H7 (cell line): ENCODE measurements at places on chromosomes 16 and 17.
A peak's percentile ranks its signal among the peaks of the same experiment; 100 is the strongest.

DNA sequence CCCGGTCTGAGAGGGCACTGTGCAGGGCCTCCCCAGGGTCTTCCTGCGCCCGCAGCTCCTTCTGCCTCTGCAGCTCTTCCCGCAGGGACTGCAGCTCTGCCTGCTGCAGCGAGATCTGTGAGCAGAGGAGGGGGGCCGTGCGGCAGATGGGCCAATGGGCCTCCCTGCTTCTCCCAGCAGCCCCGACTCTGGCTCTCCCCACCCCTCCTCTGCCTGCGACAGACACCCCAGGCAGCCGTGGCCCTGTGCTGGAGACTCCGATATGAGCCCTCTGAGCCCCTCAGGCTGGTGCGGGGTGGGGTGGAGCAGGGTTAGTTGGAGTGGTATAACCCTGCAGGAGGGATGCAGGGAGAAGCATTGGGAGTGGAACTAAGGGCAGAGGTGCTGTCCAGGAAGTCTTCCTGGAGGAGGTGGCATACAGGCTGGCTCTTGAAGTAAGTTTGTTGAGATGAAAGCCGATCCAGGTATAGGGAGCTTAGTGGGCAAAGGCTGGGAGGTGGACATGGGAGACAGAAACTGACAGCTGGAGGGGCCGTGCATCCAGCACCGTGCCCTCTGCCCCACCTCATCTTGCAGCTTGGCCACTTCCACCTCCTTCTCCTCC is 5.0 kb downstream of the THOC6 start:
- peak; percentile 36 for DNase-seq

GRCh38 chr17:77177002-77177741 is 36.4 kb downstream of the SEC14L1 start:
- DNase-seq = no peak

- no peak for DNase-seq
Observed at GRCh38 chr17:73545109-73546032, 98.9 kb downstream of the SDK2 start.

GRCh38 chr16:59540621-59541020 is 806.5 kb upstream of the GOT2 start:
- no peak for DNase-seq

GRCh38 chr16:71709229-71709781 is 15.2 kb downstream of the PHLPP2 start:
- no peak for DNase-seq

DNA sequence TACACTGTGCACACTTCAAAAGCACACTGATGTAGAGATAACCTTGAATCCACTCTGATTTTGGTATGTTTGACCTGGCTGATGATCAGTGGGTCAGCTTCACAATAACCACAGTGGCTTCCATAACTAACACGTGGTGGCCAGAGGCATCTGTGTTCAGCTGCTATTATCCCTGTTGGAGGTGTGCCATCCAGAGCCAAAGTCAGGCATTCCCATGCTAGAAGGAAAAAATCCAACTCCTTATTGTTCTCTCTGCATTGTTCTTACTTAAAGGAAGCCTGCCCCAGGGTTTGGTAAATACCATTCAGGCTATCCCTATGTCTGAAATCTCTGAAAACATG is 127.3 kb upstream of the MON1B start:
- no peak for DNase-seq

GRCh38 chr16:65583498-65583897 is 461.6 kb upstream of the CDH11 start:
- DNase-seq = no peak

DNA sequence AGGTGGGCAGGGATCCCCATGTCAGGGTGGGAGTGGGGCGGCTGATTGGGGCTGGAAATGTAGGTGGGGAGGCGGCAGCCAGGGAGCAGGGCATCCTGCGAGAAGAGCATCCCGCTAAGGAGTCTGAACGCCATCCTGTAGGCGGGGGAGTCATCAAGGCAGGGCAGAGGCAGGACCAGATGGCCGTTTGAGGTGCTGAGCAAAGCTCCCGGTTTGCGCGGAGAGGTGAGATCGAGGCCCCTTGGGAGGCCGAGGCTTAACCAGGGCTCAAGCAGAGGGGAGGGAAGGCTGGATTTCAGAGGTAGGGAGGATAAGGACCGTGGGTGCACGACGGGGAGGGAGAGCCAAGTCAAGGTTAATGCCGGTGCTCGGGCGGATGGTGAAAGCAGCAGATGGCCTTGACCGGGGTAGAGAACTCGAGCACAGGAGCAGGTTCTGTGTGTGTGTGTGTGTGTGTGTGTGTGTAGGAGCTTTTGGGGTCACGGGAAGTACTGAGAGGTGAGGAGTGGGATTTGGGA is 472 bp upstream of the NME2 start:
- DNase-seq = peak; percentile 74

GRCh38 chr17:50816771-50817751 is 18.3 kb upstream of the WFIKKN2 start:
- DNase-seq = peak; percentile 82

DNA sequence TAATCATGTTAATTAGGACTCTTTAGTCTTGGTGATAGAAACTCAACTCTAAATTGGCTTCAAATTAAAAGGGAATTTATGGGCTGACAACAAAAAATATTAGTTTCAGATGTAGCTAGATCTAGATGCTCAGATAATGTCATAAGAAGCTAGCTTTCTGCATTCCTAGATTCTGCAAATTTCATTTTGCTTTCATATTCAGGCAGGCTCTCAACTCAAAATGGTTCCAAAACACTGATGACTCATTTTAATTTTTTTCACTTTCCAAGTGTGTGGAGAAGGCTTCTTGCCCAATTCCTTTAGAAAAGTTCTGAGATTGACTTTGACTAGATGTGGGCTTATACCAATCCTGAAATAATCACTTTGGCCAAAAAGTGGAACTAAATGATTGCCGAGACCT is 236.7 kb upstream of the GOT2 start:
- DNase-seq = no peak

DNA sequence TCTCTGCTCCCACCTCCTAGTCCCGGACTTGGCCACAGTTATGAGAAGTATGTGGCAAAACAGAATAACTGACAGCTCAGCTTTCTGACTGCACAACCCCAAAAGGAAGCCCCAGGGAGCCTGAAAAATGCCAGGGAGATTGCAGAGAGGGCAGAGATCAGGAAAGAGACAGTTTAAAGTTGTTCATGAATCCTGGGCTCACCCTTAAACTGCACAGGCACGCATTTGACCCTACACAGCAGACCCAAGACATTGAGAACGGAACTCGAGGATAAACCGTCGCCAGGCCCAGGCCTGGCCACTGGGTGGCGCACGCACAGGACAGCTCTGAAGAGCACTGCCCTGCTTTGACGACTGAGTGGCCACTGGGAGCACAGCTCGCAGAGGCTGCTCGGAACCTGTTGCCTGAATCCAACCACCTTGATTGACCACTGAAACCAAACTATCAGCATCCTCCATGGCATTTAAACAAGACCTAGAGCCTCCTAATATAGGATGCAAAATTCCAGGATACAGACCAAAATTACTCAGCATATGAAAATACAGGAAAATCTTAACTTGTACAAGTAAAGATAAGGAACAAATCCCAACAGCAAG is 114.0 kb downstream of the C16orf95 start:
- peak; percentile 91 for DNase-seq

DNA sequence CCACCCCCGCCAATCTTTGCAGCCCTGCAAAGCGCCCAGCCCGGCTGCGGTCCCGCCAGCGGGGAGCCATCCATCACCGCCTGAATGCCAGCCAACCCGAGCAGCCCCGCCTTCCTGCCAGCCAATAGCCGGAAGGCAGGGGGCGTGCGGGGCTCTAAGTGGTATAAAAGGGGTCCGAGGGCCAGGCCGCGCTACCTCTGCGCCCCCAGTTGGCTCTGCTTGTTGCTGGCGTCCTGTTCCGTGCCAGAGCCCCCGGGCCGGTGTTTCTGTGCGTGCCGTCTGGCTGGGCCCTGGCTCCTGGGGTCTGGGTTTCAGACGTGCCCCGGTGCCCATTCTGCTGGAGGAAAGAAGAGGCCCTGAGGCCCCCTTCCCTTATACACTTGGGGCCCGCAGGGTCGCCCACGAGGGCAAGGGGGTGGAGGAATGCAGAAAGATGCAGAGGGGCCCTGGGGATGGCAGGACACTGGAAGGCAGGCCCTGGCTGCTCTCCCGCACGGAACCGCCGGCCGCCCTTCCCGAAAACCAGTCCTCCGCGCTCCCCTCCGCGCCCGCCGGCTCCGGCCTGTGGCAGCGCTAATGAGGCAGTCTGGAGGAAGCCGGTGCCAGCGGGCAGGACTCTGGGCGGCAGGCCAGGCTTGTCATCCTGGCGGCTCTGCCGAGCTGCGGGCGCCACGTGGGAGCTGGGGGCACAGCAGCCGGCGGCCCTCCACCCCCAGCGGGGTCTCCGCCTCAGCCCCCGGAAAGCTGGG is 14.0 kb downstream of the COPZ2 start:
- DNase-seq = peak; percentile 97

GRCh38 chr17:31534223-31534888 is 142.9 kb downstream of the RAB11FIP4 start:
- no peak for DNase-seq

DNA sequence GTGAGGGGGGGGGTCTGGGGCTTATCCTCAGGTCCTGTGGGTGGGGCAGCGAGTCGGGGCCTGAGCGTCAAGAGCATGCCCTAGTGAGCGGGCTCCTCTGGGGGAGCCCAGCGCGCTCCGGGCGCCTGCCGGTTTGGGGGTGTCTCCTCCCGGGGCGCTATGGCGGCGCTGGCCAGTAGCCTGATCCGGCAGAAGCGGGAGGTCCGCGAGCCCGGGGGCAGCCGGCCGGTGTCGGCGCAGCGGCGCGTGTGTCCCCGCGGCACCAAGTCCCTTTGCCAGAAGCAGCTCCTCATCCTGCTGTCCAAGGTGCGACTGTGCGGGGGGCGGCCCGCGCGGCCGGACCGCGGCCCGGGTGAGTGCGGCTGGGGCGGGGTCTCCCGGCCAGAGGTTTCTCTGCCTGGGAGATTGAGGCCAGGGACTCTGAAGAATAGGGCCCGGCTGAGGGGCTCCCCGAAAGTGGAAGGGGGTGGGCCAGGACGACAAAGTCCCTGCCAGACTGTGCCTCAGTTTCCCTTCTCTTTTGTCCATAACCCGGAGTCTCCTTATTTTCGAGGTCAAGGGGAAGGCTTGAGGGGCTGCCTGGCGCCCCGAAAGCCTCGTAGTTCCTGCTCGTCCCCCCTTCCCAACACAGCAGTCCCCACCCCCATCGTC is at the start of gene FGF11:
TSS of gene FGF11 (plus strand) at position 51 of the 651 bp plus-strand sequence. CDS start at position 160, 109 bp downstream.
- peak; percentile 68 for DNase-seq

DNA sequence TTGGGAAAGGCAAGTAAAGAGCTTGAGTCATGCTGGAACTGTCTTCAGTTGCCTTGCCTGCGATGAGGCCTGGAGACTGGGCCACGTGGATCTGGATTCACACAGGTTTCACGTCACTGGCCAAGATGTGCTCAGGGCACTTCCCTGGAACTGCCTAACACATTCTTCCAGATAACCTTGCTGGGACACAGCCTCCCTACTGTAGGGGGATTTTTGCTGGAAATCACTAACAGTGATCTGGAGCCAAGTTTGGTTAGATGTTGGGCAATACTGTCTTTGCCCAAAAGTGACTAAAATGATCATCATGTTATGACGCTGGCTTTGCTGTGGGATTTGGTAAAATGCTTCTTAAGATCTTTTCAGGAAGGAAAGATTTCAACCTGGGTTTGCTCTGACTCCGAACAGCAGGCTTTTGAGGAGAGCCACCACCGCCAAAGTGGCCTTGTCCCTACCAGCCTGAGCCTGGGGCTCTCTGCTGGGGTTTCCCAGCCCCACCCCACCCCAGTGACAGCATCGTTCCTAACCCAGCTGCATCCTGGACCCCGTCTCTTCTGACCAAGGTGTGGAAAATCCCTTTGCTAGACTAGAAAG is 14.7 kb downstream of the C1QTNF1 start:
- no peak for DNase-seq

DNA sequence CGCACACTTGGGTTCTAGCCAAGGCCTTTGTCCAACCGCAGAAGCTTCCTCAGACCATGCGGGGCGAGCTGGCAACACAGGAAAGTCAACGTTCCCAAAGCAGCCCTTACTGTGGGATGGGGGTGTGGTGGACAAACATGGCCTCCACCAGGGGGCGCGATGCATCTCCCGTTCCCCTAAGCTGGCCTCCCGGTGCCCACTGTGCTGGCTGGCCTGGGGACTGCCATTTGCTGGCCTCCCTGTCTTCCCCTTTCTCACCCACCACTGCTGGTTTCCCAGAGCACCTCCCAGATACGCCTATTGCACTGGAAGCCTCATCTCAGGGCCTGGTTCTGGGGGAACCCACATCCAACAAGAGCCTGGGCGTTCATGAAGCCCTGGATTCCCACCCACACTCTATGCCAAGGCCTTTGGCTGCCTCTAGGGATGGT is 145.3 kb downstream of the IRF8 start:
- peak; percentile 96 for DNase-seq

GRCh38 chr17:43615330-43616028 is 46.2 kb downstream of the MEOX1 start:
- DNase-seq = no peak

DNA sequence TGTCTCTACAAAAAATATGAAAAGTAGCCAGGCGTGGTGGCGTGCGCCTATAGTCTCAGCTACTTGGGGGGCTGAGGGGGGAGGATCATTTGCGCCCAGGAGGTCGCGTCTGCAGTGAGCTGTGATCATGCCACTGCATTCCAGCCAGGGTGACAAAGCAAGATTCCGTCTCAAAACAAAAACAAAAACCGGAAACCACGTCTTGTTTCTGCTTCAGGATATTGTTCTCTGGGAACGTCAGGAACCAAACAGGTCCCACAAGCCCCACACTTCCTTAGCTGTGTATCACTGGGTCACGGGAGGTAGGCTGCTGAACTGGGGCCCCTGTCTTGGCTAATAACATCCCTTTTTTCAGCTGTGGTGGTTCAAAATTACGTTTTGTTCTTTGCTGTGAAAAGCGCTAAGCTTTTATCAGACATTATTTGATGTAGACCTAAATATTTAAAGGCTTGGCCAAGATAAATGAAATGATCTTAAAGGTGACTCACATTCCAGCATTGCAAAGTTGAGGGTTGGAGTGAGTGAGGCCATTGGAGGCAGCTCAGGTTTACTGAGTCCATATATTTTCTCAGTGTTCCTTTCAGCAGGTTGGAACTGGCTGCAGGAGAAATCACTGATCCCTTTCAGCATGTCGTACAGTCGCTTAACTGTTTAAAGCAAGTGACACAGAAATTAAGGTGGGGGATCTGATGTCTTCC is 16.4 kb upstream of the SEC14L1 start:
- no peak for DNase-seq

- peak; percentile 76 for DNase-seq
Observed at GRCh38 chr16:57679767-57680482, 11.8 kb downstream of the ADGRG3 start.

DNA sequence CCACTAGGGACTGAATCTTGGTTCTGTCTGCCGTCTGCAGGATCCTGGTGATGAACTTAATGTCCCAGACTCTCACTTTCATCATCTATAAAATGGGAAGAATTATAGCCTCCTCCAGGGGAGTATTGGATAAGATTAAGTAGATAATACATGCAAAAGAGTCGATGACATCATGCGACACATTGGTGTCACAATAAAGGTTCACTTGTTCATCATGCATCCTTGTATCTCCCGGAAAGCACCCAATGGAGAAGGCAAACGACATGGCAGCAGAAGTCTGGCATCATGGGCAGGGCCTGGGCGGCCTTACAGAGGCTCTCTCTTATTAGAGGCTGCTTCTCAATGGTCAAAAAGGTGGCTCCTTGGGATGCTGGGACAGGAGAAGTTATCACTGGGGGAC is 35.1 kb upstream of the CD300E start:
- no peak for DNase-seq

GRCh38 chr16:19689342-19689741 is 28.7 kb downstream of the KNOP1 start:
- no peak for DNase-seq
